ENCODE measurements at places on chromosomes 7 and 10. TPM values are rescaled to one million over a fixed set of nuclear protein-coding genes. Genes with fewer than 3 reads are reported as not detected.

The TLX1 gene
- not detected for total RNA-seq

The C10orf67 gene
- 0.10 TPM for total RNA-seq

The VAX1 gene
- 1.4 TPM for total RNA-seq

The H2BK1 gene
- total RNA-seq = not detected

The C10orf88 gene
- total RNA-seq = 8.7 TPM
